ENCODE measurements at places on chromosomes 2 and 18.

GRCh38 chr2:15043336-15044058 is 411.0 kb downstream of the LRATD1 start:
- no peak for DNase-seq

DNA sequence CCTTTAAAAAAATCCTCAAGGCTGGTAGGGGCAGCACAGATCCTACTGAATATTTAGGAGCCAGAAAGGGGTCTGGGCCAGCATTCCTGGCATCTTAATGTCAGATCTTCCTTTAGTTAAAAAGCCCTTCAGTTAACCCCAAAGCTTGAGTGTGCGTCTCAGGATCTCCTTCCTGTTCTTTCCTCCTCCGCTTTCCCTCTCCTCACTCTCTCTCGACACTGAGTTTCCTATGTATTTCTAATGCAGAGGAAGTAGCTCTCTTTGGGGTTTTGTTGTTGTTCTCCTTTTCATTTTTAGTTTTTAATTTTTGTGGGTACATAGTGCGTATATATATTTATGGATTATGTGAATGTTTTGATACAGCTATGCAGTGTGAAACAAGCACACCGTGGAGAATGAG is 109.9 kb upstream of the COPS8 start:
- no peak for DNase-seq

DNA sequence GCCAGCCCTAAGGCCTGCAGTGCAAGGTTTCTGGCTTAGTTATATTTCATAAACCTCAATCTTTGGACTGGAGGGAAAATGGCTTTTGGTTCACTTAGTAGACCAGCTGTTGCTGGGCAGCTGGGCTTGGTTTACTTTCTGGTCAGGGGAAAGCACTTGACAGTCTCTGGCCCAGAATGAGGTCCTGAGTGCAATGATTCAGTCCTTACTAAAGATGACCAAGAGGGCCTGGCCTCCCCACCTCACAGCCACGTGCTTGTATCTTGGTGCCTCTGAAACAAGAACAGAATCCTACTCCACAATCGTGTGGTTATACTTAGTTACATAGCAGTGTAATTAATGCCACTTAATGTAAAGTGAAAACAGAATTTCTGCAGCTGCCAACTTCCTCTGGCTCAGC is 325.5 kb upstream of the MEIS1 start:
- no peak for DNase-seq

DNA sequence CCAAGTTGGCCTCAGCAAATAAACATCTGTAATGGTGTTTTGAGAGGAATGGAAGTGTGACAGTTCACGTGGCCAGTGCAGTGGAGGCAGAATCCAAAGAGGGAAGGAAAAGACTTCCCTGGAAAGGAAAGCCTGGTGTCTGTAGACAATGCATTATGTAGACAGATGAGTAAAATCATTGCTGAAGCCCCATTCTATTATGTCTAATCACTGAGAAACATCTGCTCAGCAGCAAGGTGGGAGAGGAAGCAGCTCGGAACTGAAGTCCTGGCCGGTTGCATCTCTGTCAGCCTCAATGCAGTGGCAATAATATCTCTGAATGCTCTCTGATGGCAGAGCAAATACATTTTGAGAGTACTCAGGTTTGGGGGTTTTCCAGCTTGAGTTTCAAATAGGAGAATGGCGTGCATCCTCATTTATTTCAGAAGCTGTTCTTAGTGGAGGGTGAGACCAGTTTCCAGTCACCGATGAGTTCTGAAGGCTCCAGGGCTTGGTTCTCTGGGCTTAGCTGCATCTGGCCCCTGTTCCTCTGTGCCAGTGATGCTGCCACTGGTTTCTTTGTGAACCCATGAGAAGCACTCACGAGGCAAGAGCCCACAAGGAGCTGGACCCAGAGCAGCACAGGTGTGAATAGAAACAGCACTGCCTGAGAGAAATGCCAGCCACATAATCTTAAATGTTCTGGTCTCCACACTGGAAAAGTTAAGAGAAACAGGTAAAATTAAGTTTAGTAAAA is 63.3 kb downstream of the RPIA start:
- no peak for DNase-seq

DNA sequence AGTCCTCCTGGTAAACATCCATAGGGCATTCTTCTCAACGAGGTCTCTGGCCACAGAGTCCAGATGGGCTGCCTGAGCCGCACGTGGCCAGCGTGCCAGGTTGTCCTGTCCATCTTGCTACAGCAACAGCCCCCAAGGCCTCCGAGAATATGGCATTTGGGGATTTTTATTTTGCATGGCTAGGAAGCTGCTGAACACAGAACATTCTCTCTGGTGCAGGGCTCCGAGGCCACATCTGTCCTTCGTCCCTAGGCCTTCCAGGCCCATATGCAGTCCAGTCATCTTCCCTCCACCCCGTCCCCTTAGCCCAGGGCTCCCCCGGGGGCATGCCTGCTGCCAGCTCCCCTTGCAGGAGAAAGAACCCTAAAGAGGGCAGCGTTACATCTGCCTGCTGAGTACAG is 2.3 kb downstream of the HDAC4 start:
- no peak for DNase-seq

Measured in GM12891 (cell line).